ENCODE measurements at places on chromosomes 16 and 17. TPM values are rescaled to one million over a fixed set of nuclear protein-coding genes. Genes with fewer than 3 reads are reported as not detected.

Gene HAS3
- total RNA-seq: 2.7 TPM

Gene HSF5
- 0.10 TPM for total RNA-seq

Gene GFAP
- total RNA-seq: not detected

Gene CDH8
- total RNA-seq: 6.4 TPM

Gene OR3A3
- total RNA-seq: not detected

Gene MC1R
- total RNA-seq: 2.9 TPM

Gene CCDC57
- total RNA-seq: 37.2 TPM

Gene PSMD7
- 82.4 TPM for total RNA-seq

Gene FADS6
- not detected for total RNA-seq

Gene SLC5A11
- total RNA-seq: not detected

Gene FSCN2
- total RNA-seq: 1.5 TPM

Gene TIMP2
- 41.5 TPM for total RNA-seq

Gene TNS4
- total RNA-seq: 0.08 TPM

Gene CHAD
- total RNA-seq: not detected

Gene ALOX12B
- total RNA-seq: 1.7 TPM

Gene CNGB1
- not detected for total RNA-seq

Gene ATXN7L3
- 152 TPM for total RNA-seq

Gene NPW
- 0.82 TPM for total RNA-seq

Gene NTN1
- total RNA-seq: 6.6 TPM

Gene SLC52A1
- 0.21 TPM for total RNA-seq

Gene CCL1
- not detected for total RNA-seq

Gene EEF2K
- 19.3 TPM for total RNA-seq

Gene ITGAX
- total RNA-seq: not detected

Gene GNAO1
- 0.69 TPM for total RNA-seq

Gene ANKS4B
- total RNA-seq: not detected

Gene CLDN7
- 65.7 TPM for total RNA-seq

Gene SUPT4H1
- 150 TPM for total RNA-seq

Gene CYTH1
- 73.3 TPM for total RNA-seq

Gene NPB
- 0.56 TPM for total RNA-seq

Gene MYH3
- total RNA-seq: 2.1 TPM

Gene CACNA1H
- 3.4 TPM for total RNA-seq

Gene TCAP
- 1.2 TPM for total RNA-seq

Gene ZNF469
- total RNA-seq: 14.7 TPM

Gene ASPA
- total RNA-seq: not detected
